Cardiac ventricle fibroblast (primary cell): ENCODE measurements at places on chromosomes 4 and X. TPM values are rescaled to one million over a fixed set of nuclear protein-coding genes. Genes with fewer than 3 reads are reported as not detected.

The GLOD5 gene
- total RNA-seq, result not detected in 2 replicates

The SLC2A9 gene
- 2.7 and 2.9 TPM in 2 replicates for total RNA-seq

The BLTP1 gene
- total RNA-seq, result 36.6 and 38.5 TPM in 2 replicates

The MAGEB4 gene
- not detected in 2 replicates for total RNA-seq

The SLIT2 gene
- 7.7 and 8.9 TPM in 2 replicates for total RNA-seq

The RNF212 gene
- total RNA-seq, result 0.37 and 1.3 TPM in 2 replicates

The GATA1 gene
- total RNA-seq, result not detected in 2 replicates

The ITGB1BP2 gene
- total RNA-seq, result 0.24 TPM in 1 of 2 replicates, not detected in the other

The TCP11X2 gene
- not detected in 2 replicates for total RNA-seq

The RAB40AL gene
- 0.50 and 0.83 TPM in 2 replicates for total RNA-seq

The REELD1 gene
- not detected in 2 replicates for total RNA-seq

The CCDC160 gene
- total RNA-seq, result not detected in 2 replicates

The TBX22 gene
- total RNA-seq, result 0.05 and 0.31 TPM in 2 replicates

The CT45A1 gene
- not detected in 2 replicates for total RNA-seq

The MAGED4 gene
- 46.9 and 52.6 TPM in 2 replicates for total RNA-seq

The PJA1 gene
- 16.2 and 22.2 TPM in 2 replicates for total RNA-seq

The SLITRK4 gene
- total RNA-seq, result 2.2 and 3.4 TPM in 2 replicates

The FRAS1 gene
- 2.7 and 3.7 TPM in 2 replicates for total RNA-seq

The PAGE2B gene
- not detected in 2 replicates for total RNA-seq

The TDO2 gene
- total RNA-seq, result 1.0 and 4.3 TPM in 2 replicates

The CXCL5 gene
- 2.9 and 3.4 TPM in 2 replicates for total RNA-seq

The TMEM131L gene
- 6.3 and 7.4 TPM in 2 replicates for total RNA-seq

The APBB2 gene
- 49.3 and 61.3 TPM in 2 replicates for total RNA-seq

The TNIP3 gene
- total RNA-seq, result 0.44 TPM in 2 replicates

The MAGEC3 gene
- total RNA-seq, result not detected in 2 replicates

The IDUA gene
- 27.7 and 30.1 TPM in 2 replicates for total RNA-seq

The TAB3 gene
- total RNA-seq, result 12.2 and 14.0 TPM in 2 replicates

The RAPGEF2 gene
- 14.3 and 24.4 TPM in 2 replicates for total RNA-seq

The BBS12 gene
- 3.3 and 4.5 TPM in 2 replicates for total RNA-seq

The RGN gene
- 0.12 and 0.15 TPM in 2 replicates for total RNA-seq

The MXRA5 gene
- 2.6 TPM in 2 replicates for total RNA-seq

The YY2 gene
- total RNA-seq, result 0.56 and 2.3 TPM in 2 replicates

The DMD gene
- total RNA-seq, result 20.4 and 27.4 TPM in 2 replicates

The PRKX gene
- total RNA-seq, result 4.2 and 5.2 TPM in 2 replicates

The DDX53 gene
- not detected in 2 replicates for total RNA-seq

The FOXR2 gene
- not detected in 2 replicates for total RNA-seq

The HSFX1 gene
- total RNA-seq, result 0.24 and 0.56 TPM in 2 replicates

The MAGEA12 gene
- not detected in 2 replicates for total RNA-seq

The CHRDL1 gene
- 6.0 and 7.7 TPM in 2 replicates for total RNA-seq

The UGT2B15 gene
- total RNA-seq, result not detected in 2 replicates

The CTAG1A gene
- total RNA-seq, result not detected in 2 replicates

The AADAT gene
- total RNA-seq, result 4.6 and 5.2 TPM in 2 replicates

The ABLIM2 gene
- not detected in 2 replicates for total RNA-seq

The FDCSP gene
- total RNA-seq, result not detected in 2 replicates

The MAGEA8 gene
- not detected in 2 replicates for total RNA-seq

The GPRASP1 gene
- total RNA-seq, result 1.1 and 1.7 TPM in 2 replicates

The TRPC3 gene
- 0.15 TPM in 1 of 2 replicates, not detected in the other for total RNA-seq

The ATOH1 gene
- not detected in 2 replicates for total RNA-seq

The CXCL9 gene
- total RNA-seq, result not detected in 2 replicates

The DNAAF6 gene
- total RNA-seq, result not detected in 2 replicates

The HSFX4 gene
- total RNA-seq, result not detected in 2 replicates

The ITIH6 gene
- total RNA-seq, result not detected in 2 replicates

The FGF5 gene
- total RNA-seq, result 0.06 and 0.10 TPM in 2 replicates
